ENCODE measurements at places on chromosomes 6 and 20.

GRCh38 chr20:62511300-62511914, 35.6 kb upstream of the GATA5 start:
- no peak for DNase-seq

GRCh38 chr6:138278326-138278725, 60.0 kb upstream of the PBOV1 start:
- DNase-seq: no peak

DNA sequence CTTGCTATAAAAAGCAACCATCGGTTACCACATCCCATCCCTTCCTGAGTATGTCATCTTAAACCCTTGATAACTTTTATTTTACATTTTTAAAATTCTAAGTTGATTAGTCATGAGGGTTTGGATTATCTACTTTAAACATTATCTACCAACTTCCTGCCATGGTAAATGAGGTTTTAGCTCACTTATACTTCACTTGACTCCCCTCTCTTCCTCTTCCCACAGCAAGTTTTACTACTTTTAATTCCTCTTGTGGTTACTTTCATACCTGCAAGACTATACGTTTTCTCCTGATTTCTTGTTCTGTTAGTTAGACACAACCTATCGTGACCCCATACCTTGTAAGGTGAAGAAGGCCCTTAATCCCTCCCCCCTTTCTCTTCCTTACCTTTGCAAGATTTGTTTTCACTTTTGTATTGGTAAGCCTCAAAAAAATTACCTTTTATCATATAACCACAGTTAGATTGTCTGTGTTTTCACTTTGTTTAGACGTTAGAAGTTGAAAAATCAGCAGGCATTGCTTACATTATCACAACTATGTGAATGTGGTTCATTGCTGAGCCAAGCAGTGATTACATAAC, 60.1 kb upstream of the OGFRL1 start:
- DNase-seq: no peak

DNA sequence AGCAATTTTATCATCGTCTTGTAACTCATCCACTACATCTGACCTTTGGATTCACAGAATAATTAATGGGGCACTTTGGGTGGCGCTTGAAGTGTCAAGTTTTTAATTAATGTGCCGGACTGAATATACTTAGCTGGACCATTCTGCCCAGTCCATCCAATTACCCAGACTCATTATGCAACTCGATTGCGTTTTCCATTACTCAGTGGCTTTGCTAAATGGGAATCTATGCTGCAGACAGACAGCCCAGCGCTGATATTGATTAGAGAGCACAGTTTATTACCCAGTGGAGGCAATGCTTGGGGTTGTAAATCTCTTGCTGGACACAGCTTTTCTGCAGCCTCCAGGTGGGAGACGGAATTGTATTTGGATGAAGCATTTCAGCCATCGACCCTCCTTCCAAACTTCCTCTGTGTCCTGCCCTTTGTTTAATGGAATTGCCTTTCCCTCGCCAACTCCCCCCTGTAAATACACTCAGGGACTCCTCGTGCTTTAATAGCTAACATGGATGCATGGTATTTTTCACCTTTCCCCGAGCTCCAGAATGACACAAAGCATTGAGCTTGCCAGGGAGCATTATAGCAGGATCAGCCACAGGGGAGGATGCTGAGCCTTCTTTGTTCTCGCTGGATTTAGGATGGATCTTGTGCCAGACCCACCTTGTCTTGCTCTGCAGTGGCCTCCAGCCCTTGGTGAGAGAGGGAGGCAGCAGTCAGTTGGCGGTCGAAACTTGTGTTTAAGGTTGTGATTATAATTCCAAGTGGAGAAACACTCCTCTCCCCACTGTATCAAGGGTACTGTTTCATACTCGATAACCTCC, 59.7 kb downstream of the EDN3 start:
- DNase-seq: no peak

GRCh38 chr6:162942866-162943265, 215.1 kb downstream of the PACRG start:
- peak; percentile 86 for DNase-seq

All from fibroblast of lung (primary cell).